ENCODE measurements at places on chromosomes 2 and 18. TPM values are rescaled to one million over a fixed set of nuclear protein-coding genes. Genes with fewer than 3 reads are reported as not detected.

RMDN2 gene
- total RNA-seq, result 1.2 TPM

REEP1 gene
- total RNA-seq, result under 0.01 TPM

CACNB4 gene
- total RNA-seq, result 0.53 TPM

TMEM182 gene
- total RNA-seq, result 4.9 TPM

SP110 gene
- 1.4 TPM for total RNA-seq

POTEF gene
- total RNA-seq, result not detected

KYNU gene
- 31.4 TPM for total RNA-seq

TTC31 gene
- 6.8 TPM for total RNA-seq

CENPA gene
- 0.26 TPM for total RNA-seq

LINC00305 gene
- not detected for total RNA-seq

FIGN gene
- 1.4 TPM for total RNA-seq

FABP1 gene
- not detected for total RNA-seq

EPAS1 gene
- total RNA-seq, result 99.8 TPM

GALR1 gene
- not detected for total RNA-seq

IL37 gene
- total RNA-seq, result not detected

IFIH1 gene
- total RNA-seq, result 2.6 TPM

Data from bronchial epithelial cell (primary cell).